ENCODE measurements at places on chromosomes 5 and 9. TPM values are rescaled to one million over a fixed set of nuclear protein-coding genes. Genes with fewer than 3 reads are reported as not detected.

Gene FLT4
- 32.5 TPM for polyA plus RNA-seq

Gene QRFP
- polyA plus RNA-seq = 0.37 TPM

DNA sequence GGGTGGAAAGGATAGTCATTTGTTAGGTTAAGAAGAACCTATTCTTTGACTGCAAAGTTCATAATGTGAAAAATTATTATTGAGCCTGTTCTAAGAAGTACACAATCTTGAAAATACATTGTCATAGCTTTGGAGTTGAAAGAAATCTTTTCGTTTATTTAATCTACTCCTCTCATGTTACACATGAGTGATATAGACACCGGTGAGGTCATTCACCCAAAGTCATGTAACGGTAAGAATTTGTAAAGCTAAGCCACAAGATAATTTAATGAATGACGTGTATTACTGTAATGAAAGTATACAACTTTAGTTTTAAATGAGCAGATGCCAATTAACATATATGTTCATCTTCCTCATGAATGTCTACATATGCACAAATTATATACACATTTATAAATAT lies 284.1 kb upstream of the PDE4D start:
- DNase-seq = no peak

GRCh38 chr5:69136293-69136692 lies 30.7 kb upstream of the CCNB1 start:
- DNase-seq = no peak
